Ureter (tissue), 1 donor: ENCODE measurements at places on chromosomes 2 and 18. TPM values are rescaled to one million over a fixed set of nuclear protein-coding genes. Genes with fewer than 3 reads are reported as not detected.

Gene ATIC
- 139 TPM for total RNA-seq

Gene EIPR1
- 38.1 TPM for total RNA-seq

GRCh38 chr2:24832931-24833701 lies 39.9 kb downstream of the CENPO start:
- DNase-seq, result no peak

DNA sequence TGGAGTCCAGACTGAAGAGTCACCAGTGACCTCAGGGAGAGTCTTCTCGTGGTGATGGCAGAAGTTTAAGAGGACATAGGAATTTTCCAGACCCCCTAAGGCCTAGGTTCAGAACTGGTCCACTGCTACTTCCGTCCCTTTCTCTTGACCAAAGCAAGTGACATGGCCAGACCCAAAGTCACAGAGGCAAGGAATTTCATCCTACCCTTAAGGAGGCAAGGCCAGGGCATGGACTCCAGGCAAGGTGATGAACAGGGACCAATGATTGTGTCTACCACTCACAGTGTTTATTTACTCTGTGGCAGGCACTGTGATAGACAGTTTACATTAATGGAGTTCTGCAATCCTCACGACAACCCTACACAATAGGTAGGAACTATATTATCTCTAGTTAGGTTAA lies 265.1 kb downstream of the GLI2 start:
- DNase-seq, result no peak

DNA sequence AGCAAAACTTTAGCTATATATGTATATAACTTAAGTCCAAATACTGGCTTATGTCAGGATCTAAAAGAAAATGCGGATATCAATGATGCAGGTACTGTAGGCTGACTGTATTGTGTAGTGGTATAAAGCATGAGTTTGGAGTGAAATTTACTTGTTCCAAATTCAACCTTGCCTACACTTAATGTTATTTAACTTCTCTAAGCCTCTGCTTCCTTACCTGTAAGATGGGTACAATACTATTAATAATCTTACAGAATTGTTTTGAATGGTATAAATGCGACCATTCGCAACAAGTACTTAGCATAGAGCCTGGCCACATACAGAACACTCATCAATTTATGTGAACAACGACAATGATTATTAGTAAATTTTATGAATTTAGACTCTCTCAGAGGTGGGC lies 62.4 kb downstream of the SPRED2 start:
- no peak for DNase-seq

- no peak for DNase-seq
Measured at GRCh38 chr2:164285576-164285975, 335.7 kb downstream of the GRB14 start.

DNA sequence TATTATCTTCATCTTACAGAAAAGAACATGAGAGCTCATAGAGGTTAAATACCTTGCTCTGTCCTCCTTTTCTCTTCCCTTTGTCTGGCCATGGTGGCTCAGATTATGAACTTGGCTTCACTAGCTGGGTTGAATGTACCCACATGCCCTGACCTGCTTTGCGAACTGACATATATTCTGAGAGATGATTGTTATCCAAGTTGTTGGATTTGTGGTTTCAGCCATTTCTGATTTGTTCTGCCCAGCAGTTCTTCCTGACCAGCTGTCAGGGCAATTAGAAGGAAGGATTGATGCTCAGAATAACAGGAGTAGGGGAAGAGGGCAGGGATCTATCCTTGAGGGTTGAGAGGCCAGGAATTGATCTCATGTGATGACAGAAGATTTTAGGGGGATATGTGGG lies 236.8 kb upstream of the FAM98A start:
- no peak for DNase-seq

DNA sequence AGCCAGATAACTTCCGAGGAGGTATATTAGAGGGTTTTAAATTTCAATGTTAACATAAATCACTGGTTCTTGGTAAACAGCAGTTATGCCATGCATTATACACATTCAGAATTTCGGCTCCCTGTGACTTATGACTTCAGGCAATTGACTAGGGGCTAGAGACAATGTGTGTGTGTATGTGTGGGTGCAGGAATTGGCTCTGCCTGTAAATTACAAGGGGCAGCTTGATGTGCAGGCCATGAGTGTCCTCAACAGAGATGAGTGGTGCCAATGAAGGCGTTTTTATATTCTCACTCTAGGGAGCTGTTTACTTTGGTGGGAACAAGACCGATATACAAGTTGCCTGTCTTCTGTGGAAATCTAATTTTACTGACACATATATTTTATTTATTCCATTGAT lies 161.6 kb downstream of the CSRNP3 start:
- DNase-seq, result no peak

DNA sequence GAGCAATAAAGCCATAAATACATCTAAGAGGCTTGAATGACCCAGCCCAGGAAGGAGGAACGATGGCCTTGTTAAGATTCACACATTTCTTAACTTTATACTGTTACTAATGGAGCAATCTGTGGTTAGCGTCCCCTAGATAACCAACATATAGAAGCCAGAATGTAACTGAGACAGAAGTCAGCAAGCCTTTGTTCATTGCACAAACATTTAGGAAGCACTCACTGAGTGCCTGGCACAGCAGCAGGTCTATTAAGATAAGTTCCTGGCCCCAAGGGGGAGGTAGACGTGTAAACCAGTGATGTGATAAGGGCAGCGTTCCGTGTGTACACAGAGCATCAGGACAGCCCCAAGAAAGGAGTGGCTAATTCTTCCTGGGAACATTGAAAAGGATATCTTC lies 63.6 kb upstream of the ATL2 start:
- DNase-seq, result no peak
